ENCODE measurements at places on chromosomes 2 and 18.
A peak's percentile ranks its signal among the peaks of the same experiment; 100 is the strongest.

GRCh38 chr2:54500404-54501205 is 44.5 kb downstream of the SPTBN1 start:
- DNase-seq: no peak

DNA sequence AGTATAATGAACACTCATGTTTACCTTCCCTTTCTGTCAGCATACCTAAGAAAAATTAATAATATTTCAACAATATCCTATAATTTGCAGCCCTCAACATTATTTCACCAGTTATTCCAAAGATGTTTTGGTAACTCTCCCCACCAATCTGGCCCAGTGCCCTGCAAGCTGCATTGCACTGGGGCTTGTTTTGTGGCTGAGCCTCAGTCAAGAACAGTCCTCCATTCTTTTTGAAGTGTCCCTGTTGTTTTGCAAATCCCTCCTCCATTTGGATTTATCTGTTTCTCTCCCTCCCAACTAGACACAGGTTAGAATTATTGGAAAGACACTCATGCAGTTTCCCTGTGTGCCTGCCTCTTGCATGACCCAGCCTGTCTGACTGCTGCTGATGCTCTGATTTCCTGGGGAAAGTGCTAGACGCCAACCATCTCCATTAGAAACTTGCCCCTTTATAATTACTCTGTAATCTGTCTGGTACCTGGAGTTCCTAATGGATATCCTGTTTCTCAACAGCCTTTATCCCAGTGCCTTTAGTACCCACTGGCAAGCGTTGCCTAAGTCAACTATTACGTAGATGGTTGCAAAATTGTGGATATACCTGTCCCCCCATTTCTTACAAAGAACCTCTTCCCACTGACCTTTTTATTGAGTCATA is 60.2 kb downstream of the EIF5B start:
- no peak for DNase-seq

- DNase-seq: no peak
Observed at GRCh38 chr2:189214484-189214883, 34.9 kb upstream of the COL5A2 start.

DNA sequence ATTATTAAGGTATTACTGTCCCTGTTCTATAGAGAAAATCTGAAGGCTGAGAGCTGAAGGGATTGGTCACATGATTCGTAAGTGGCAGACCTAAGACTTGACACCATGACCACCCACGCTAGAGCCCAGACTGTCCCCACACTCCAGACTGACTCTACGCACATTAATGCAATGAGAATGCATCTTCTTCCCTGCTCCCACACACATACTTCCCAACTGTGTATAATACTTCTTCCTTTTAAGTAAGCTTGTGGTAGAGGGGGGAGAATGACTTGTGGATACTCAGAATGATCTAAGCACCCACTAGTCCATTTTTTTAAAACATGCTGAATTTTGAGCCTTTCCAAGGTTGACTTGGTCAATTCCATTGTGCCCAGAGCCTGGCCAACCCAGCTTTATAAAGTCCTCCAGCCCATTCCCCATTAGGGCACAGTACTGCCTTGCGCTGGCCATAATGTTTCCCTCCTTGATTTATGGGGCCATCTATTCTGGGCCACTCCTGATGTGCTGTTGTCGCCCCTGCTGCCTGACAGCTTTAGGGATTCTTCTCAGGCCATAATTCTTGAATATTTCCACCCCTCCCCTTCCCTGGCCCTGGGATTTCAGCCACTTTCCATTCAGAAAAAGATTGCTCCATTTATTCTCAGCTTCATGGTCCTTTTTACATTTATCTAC is 28.7 kb downstream of the ALK start:
- DNase-seq: no peak

GRCh38 chr2:37324786-37325624 is at the start of gene PRKD3:
Gene PRKD3 (minus strand): TSS chr2:37324833. CDS start chr2:37316524, 8,309 bp downstream.
- peak; percentile 14 for DNase-seq

DNA sequence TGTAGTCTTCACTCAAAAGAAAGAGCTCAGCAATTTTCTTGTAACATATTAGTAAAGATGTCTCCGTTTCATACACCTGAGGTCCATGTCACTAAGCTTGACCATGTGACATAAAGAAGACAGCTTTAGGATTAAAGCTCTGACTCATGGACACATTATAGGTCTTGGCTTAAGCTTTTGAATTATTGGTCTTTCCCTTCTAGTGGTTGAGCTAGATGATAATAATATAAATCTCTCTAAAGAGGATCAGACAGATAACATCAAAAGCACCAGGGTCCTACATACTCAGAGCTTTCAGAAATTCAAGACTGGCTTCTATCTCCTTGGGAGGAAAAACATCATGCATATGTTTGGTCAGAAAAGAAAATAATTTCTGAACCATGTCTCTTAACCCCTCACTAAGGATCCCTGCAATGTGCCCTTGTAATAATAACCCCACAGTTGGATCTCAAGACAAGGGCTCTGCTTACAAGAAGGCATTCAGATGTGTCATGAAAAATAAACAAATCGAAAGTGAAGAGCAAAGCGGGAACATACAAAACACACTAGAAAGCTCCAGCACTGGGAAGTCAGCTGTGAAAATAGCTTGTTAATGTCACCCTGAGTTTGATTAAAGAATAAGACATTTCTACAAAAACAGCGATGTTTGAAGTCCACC is 174.5 kb downstream of the PID1 start:
- DNase-seq: no peak

DNA sequence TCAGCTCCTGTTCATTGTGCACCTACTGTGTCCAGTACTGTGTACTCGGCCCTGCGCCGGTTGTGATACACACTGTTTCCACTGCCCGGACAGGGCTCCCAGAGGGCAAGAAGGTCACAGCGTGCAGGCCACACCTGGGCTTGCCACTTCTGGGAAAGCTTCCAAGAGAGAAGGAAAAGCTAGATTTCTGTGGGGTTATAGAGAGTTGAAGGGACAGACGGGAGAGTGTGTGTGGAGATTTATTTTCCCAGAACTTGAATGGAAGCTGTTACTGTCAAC is 3.8 kb upstream of the CNDP1 start:
- no peak for DNase-seq

DNA sequence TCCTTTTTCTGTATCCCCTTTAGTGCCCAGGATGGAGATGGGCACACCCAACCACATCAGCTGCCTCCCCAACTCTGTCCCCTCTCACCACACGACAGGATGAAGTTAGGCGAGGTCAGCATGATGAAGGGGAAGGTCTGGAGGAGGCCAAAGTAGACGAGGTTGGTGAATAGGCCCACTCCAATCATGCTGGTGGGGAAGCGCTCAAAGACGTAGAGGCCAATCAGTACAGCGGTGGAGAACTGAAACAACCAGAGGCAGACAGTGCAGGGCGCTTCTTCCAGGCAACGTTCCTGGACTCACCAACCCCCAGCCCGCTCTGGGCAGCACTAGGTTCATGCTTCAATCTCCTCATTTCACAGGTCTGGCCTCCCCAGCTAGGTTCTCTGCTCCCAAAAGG is 2.9 kb downstream of the TEX261 start:
- no peak for DNase-seq

DNA sequence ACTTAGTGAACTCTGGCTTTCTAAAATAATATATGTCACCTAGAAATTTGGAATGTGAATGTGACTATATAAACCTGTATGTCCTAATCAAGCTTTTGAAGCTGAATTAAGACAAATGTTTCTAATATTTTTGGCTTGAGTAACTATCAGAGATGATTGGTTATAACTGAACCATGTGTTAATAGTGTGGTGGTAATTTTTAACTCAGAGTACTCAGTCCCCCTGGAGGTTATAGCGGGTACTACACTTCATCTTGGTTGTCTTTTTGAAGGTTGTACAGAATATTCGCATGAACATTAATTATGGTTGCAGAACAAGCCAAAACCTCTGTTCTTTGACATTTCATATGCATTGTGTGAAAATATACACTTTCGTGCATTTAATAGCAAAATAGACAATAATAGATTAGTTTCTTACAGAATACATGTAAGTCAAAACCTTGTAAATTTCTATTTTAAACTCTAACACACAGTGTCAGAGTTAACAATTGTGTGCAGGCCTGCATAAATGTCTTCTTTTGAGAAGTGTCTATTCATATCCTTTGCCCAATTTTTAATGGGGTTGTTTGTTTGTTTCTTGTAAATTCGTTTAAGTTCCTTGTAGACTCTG is 86.0 kb downstream of the OSBPL6 start:
- DNase-seq: no peak

DNA sequence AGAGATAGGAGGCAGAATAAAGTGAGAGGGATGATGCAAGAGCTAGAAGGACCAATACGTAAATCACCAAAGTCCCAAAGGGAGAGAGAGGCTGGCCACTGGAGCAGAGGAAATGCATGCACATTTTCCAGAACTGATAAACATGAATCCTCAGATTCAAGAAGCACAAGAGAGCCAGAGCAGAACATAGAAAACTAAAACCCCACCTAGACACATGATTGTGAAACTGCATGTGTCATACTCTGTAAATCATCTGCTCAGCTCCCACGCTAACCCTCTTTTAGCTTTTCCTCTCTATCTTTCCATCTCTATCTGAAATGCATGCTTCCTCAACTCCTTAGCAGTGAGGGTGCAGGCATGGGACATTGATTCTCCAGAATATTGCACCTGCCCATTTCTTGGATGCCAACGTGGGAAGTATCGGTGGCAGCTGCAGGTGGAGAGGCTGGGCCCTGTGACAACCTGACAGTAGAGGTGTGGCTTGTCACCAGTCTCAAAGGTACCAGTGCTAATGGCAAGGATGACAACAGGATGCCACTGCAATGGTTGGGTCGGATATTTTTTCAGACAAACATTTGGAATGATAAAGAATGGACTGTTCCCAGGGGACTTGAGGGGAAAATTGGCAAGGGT is 89.3 kb upstream of the OTOS start:
- DNase-seq: no peak

- DNase-seq: no peak
Observed at GRCh38 chr2:196966061-196966460, 39.6 kb upstream of the PGAP1 start.

- no peak for DNase-seq
Observed at GRCh38 chr2:226273440-226273839, 526.2 kb downstream of the IRS1 start.

DNA sequence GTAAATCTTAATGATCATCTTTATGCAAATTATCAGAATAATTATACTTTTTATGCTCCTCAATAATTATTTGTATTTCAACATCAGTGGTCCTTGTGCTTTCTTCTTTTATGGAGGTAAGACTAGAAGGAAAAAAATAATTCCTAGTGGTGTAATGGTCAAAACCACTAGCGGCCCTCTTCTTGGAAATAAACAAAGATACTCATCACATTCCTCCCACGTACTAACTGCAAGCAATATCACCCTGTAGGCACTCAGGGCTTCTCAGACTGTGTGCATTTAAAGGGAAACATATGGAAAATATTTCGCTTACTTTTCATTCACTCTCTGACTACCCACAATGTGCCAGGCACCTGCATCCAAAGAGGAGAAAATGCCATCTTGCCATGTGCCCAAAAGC is 263.7 kb downstream of the DOK6 start:
- DNase-seq: no peak

GRCh38 chr2:72623481-72623880 is 202.4 kb downstream of the EXOC6B start:
- DNase-seq: no peak

- DNase-seq: no peak
Observed at GRCh38 chr2:27709960-27710575, 46.4 kb downstream of the SLC4A1AP start.

GRCh38 chr2:88808652-88809051 is 117.2 kb downstream of the RPIA start:
- no peak for DNase-seq

DNA sequence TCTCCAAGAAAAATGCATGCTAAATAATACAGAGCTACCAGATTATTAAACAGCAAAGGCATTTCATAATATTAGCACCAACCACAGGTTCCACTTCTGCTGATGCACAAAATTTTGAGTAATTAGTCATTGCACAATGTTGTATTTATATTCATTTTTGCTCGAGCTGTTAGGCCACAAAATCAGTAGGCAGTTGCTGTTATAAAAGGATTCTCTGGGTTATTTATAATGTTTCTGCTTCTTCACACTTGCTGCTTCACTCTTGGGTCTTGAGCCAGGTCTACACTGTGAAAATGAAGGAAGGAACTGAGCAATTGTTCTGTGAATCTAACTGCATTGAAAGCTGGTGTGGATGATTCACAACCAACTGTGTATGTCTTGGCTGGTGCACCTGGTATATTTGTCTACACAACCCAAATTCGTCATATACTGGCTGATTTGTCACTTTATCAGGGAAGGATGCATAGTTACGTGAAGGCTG is 38.3 kb downstream of the MRPL33 start:
- no peak for DNase-seq

GRCh38 chr2:204272610-204273287 is 272.5 kb upstream of the PARD3B start:
- DNase-seq: no peak

GRCh38 chr2:30110773-30111172 is 36.0 kb upstream of the YPEL5 start:
- DNase-seq: no peak

GRCh38 chr2:105858868-105859693 is 114.4 kb downstream of the NCK2 start:
- DNase-seq: no peak

- DNase-seq: no peak
Observed at GRCh38 chr2:219254590-219255201, 978 bp upstream of the TUBA4A start.

DNA sequence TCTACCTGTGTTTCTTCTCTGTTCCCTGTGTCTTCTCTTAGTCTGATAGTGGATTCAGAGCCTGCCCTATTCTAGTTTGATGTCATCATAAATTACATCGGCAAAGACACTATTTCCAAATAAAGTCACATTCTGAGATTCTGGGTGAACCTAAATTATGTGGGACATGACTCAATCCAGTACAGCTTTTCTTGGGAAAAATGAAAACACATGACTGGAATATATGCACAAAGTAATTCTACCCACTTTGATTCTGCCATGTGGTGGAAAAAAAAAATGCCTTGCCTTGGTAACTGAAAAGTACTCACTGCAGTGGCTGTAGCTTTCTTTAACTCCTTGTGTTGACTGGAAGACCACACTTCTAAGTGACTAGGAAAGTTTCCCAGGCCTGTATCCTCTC is 73.7 kb downstream of the LRATD1 start:
- DNase-seq: no peak

GRCh38 chr2:220876080-220876824 is 695.9 kb downstream of the EPHA4 start:
- DNase-seq: no peak

- no peak for DNase-seq
Observed at GRCh38 chr2:239535413-239536144, 134.8 kb upstream of the HDAC4 start.

- no peak for DNase-seq
Observed at GRCh38 chr18:80198994-80199748, 48.1 kb downstream of the PARD6G start.

DNA sequence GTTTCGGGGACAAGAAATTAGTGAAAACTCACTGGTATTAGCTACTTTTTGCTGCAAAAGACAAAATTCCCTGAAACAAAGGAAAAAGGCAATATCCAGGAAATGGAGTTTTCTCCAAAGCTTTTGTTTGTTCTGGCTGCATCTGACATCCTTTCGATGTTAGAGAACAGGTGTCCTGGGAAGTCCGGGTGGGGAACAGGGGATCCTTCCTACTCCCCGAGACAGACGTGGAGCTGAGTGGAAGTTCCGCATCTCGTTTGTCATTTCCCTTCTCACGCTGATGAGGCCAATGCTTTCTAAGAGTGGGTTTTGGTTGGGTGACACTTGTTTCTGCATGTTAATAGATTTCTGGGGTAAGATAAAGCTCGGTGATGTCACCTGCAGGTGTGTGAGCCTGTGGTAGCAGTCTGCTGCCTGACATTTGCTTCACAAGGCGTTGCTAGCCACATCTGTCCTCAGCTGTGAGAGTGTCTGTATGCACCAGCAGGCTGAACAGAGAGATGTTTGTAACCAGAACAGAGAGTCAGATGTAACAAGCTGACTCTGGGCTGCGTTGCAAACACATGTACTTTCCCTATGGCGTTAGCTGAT is 125.9 kb downstream of the ACOXL start:
- DNase-seq: peak; percentile 47
